ENCODE measurements at places on chromosomes 11 and 22. TPM values are rescaled to one million over a fixed set of nuclear protein-coding genes. Genes with fewer than 3 reads are reported as not detected.

DNA sequence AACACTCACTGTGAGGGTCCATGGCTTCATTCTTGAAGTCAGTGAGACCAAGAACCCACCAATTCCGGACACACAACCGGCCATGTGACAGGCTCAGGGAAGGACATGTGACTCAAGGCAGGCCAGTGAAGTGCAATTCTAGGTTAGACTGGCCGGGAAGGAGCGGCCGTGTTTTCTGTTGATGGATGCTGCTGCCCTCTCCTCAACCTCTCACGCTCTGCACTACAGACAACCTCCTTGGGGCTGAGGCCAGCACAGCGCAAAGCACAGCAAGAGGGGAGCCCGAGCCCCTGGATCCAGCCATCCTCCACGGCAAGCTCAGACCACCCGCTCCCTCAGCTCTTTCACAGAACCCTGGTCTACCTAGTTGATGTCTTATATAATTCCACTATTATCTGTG, 2.8 kb downstream of the NUDT8 start:
- no peak for DNase-seq

The TNKS1BP1 gene
- 145 TPM for total RNA-seq

GRCh38 chr11:67071420-67072284, 15.0 kb downstream of the RHOD start:
- DNase-seq, result no peak

DNA sequence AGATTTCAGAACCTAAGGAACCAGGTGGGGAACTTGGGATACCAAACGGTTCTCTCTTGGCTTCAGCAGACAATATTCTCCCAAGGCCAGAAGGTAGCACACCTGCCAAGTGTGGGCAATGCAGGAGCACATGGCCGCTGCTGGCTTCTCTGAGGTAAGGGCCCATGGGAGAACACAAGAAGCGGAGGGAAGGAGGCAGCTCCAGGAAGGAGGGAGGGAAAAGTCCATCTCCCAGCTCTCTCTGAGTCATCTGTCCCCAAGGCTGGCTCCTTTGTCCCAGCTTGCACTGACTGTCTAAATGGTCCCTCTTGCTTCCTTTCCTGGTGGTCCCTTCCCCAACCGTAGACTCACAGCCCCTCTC, 557.9 kb upstream of the CADM1 start:
- no peak for DNase-seq

DNA sequence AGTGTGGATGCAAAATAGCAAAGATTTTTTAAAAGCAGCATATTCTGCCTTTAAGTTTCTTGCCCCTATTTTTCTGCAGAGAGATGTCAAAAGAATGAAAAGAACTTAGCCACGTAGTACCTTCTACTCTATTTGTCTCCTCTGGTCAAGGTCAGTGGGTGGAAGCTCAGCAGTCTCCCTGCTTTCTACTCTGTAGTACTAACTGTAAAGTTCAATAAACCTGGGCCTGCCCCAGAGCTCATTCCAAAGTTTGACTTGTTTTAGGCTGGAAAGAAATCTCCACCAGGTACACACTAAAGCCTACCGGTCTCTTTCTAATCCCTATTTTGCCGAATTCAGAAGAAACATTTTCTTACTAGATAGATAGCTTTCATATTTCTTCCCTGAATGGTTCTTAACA, 247.9 kb upstream of the ARHGAP20 start:
- no peak for DNase-seq

The LARGE1 gene
- total RNA-seq, result 48.4 TPM

The LARGE2 gene
- total RNA-seq, result not detected

The HOATZ gene
- not detected for total RNA-seq

DNA sequence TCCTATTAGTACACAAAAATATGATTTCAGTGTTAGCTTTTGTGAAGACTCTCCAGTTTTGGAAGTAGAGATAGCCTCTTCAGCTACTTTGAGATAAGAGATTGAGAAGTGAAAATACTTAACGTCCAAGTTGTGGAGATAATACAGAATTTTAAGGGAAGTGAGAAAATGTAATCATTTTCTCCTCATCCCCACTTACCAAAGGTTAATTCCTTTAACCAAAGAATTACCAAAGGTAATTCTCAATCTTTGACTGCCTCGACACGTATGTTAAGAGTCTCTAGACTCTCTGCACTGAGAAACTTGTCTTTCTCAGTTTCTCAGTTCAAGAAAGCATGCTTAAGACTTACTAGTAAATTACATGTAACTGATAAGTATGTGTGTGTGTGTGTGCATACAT, 15.3 kb downstream of the C11orf54 start:
- no peak for DNase-seq

DNA sequence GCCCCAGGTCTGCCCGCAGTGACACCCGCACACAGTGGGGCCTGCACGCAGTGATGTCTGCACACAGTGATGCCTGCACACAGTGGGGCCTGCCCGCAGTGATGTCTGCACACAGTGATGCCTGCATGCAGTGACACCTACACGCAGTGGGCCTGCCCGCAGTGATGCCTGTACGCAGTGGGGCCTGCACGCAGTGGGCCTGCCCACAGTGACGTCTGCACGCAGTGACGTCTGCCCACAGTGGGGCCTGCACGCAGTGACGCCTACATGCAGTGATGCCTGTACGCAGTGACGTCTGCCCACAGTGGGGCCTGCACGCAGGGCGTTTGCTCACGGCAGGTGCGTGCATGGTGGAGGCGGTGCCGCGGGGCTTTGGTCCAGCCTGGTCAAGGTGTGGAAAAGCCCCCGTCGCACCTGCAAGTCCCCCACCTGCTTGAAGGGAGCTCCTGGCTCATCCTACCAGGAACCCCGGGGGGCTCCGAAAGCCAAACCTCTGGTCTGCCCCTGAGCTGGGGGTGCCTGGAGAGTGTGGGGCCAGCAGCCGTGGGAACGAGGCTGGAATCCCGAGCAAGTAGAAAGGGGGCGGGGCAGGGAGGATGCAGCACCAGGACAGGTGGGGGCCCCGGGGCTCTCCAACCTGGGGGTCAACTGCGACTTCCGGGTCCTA, 8.9 kb upstream of the SYT8 start:
- DNase-seq, result no peak

GRCh38 chr11:77418155-77418970, 55.5 kb downstream of the PAK1 start:
- DNase-seq, result no peak

- no peak for DNase-seq
Measured at GRCh38 chr22:38327805-38328204, 10.6 kb upstream of the CSNK1E start.

DNA sequence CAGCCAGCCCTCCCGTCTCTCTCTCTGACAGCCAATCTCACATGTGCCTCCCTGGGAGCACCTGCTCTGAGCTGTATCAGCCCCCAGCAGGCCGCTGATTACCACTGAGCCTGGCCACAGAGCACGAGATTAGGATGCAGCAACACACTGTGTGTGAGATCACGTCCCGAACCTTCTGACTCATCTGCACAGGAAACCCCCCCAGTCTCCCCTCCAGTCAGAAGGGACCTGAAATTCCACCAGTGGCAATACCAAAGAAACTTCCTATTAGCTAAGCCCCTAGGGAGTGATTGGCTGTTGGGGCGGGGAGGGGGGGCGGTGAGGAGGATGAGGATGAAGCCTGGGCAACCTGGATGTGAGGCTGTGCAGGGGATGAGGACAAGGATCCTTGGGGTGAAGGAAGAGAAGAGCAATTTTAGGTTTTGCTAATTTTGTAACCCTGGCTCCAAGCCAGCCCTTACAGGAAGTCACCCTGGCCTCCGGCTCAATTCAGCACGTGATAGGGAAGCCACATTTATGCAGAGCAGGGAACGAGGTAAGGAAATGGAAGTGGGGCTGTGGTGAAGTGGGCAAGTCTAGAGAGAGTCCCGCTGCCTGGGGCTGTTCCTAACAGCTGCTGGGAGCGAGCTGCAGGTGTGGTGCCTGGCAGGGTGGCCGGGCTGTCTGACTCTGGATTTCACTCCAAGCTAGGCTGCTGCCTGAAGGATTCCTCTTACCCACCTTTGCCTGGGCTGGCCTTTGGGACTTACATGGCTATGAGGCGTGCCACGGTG, 1.9 kb downstream of the SLC43A3 start:
- peak; percentile 95 for DNase-seq

DNA sequence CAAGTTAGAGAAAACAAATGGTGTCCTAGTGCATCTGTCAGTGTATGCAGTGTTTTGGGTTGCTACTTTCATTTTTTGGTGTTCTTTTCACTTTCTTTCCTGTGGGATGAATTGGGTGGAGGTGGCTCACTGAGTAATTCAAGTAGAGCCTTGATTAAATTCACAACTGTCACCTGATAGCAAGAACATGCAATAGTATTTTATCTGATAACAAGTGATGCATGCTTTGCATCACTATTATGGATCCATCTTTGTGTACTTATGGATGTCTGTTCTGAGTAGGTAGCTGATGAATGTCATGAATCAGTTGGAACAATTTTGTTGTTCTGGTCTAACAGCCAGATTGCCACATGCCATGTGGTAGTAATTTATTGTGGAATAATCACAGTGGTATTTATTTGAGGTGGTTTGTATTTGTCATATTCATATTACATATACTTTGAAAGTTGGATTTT, 87.5 kb downstream of the DDX10 start:
- no peak for DNase-seq

- no peak for DNase-seq
Measured at GRCh38 chr11:100716838-100717237, 29.8 kb downstream of the ARHGAP42 start.

DNA sequence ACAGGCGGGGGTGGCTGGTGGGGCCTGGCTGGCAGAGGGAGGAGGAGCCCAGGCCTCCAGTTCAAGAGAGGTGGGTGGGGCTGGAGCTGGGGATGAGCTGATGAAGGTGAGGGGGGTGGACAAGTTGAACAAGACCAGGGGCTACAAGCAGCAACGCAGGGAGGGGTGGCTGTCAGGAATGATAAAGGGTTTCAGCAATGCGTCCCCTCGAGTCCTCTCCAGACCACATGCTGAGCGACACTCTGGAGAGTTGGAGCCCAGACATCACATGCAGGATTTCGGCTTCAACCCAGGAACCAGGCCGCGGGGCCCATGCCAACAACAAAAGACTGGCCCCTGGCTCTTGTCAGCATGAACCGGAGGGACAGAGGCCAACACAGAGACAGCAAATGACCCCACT, 480.3 kb downstream of the BRD1 start:
- no peak for DNase-seq

DNA sequence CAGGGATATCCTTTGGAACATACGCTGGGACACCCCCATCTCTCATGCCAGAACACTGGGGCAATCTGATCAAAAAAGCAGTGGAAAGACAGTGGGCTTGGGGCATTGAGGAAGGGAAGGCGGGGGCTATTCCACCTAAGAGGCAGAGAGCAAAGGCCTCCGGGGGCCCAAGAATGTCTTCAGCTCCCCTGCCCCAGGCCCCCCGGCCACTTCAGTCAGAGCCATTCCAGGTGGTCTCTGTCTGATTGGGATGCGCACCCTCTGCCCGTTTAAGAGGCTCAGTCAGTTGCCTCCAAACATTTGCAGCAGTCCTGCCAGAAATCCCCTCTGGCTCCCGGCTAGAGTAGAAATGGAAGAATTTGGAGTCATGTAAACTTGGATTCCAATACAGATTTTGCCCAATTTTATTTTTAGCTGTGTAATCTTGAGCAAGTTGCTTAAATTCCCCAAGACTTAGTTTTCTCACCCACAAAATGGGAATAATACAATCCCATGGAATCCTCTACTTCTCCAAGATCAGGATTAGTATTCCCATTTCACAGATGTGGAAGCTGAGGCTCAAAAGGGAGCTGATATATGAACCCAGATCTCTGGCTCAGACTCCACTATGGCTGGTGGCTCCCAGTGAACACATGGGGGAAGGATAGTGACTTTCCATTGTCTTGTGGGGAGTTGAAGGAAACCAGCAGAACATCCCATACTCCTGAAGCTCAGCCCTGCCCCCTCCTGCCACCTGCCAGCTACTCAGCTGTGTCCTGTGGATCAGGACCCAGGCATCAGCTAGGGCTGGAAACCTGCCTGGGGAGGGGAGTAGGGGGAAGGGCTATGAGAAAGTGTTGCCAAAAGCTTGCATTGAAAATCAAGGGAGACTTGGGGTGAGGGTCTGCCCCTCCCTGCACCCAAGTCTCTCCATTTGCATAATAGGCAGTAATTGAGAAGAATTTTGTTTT, 6.1 kb upstream of the WNT11 start:
- no peak for DNase-seq

- DNase-seq, result no peak
Measured at GRCh38 chr22:28989035-28989464, 72.6 kb downstream of the C22orf31 start.

DNA sequence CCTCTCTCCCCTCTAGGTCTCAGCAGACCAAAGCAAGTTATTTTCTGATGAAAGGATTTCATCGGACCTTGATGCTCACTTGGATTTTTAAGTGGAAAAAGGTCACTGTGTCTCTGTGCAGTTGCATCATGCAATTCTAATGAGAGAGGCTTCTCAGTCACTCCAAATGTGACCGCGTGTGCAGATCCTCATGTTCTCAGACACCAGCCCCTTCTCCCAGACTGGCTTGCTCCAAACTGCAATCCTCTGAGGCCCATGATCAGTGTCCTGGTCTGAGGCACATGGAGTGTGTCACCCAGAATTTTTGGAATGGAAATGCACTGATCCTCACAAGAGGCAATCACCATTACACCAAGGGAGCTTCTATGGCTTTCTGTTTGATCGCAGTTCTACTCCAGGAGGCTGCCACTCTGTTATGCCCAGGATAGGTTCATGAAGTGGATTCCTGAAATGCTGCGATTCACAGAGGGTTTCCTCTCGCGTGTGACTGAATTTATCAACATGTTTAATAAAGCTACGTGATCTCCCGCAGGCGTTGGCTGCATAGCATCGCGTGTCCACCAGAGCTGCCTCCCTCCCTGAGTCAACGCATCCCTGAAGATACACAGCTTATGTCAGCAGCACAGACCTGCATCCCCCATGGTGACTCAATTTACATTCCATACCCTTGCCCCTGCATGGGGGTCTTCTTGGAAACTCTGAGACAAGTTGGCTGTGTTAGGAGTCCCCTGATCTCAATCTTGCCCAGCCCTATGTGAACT, 544.6 kb upstream of the B3GAT1 start:
- peak; percentile 74 for DNase-seq

GRCh38 chr11:82560836-82561235, 172.8 kb downstream of the FAM181B start:
- DNase-seq, result no peak

The CABP4 gene
- 0.52 TPM for total RNA-seq

The MPZL2 gene
- total RNA-seq, result 10.1 TPM

DNA sequence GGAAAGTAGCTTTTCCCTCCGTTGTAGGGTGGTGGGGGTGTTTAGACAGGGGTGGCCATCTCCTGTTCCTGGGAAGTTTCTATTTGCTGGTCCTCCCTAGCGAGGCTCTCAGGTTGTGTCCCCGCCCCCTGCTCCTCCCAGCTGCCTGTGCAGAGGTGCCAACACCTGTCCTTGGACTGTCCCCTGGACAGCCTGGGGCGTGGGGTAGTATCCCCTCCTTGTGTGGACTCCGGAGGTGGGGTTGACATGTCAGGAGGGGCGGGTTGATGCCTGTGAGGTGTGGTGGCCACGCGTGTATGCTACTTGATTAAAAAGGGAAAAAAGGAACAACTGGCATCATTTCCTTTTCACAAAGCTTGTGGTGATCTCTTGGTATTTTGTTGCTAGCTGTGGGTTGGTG, 14.3 kb upstream of the RANBP1 start:
- no peak for DNase-seq

The OR51M1 gene
- not detected for total RNA-seq

The TPBGL gene
- total RNA-seq, result 0.33 TPM

- DNase-seq, result no peak
Measured at GRCh38 chr11:8375932-8376331, 112.3 kb upstream of the LMO1 start.

- peak; percentile 85 for DNase-seq
Measured at GRCh38 chr22:44221710-44222475, 41.2 kb downstream of the PARVG start.
